Immature natural killer cell (primary cell): ENCODE measurements at places on chromosomes 4 and X. TPM values are rescaled to one million over a fixed set of nuclear protein-coding genes. Genes with fewer than 3 reads are reported as not detected.

The ART3 gene
- polyA plus RNA-seq: not detected

The PASD1 gene
- polyA plus RNA-seq: not detected

- no peak overlapping the region for H3K27ac ChIP-seq
- no peak overlapping the region for H3K4me3 ChIP-seq
- no peak for DNase-seq
- H3K27me3 ChIP-seq: peaks cover 3% of the 10 kb centered on the region
- no peaks in the 10 kb centered on the region for H3K36me3 ChIP-seq
Observed at GRCh38 chrX:31236231-31236630, 164.4 kb upstream of the FTHL17 start.

DNA sequence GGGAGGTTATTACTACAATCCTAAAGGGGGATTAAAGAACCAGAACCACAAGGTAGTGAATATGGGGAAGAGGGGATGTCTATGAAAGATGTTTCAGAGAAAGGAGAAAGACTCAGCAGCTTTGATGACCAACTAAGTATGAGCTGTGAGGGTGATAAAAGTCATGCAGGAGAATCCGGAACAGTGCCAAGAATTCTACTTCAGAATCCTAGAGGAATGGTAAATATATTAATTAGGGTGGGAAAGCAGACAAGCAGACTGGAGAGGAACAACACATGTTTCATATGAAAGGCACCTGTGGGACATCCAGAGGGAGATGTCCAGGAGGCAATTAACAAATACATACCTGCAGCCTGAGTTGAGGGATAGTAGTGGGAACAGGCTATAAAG lies 642.2 kb upstream of the DIPK2B start:
- no peak for DNase-seq
- H3K4me1 ChIP-seq: peaks cover 2% of the 10 kb centered on the region
- H3K27me3 ChIP-seq: peaks cover 2% of the 10 kb centered on the region
- no peak overlapping the region for H3K27ac ChIP-seq
- H3K36me3 ChIP-seq: no peaks in the 10 kb centered on the region
- H3K4me3 ChIP-seq: no peak overlapping the region

DNA sequence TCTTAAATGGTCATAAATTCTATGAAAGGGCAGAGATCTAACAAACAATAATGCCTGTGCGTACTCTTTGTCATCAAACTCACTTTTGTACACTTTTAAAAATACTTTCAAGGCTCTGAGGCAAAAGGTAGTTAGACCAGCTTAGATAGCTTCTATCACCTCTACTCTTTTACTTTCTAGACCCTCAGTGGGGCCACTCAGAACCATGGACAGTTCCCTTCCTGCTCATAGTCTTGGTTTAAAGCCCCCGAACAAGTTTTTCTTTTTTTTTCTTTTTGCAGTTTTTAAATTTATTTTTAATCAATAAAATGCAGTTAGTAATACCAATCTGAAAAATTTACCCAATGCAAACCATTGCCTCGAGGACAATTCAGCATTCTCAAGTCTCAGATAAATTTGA lies 460.5 kb upstream of the CNKSR2 start:
- no peaks in the 10 kb centered on the region for H3K36me3 ChIP-seq
- no peak overlapping the region for H3K4me3 ChIP-seq
- no peaks in the 10 kb centered on the region for H3K4me1 ChIP-seq
- H3K27ac ChIP-seq: no peak overlapping the region

The DMP1 gene
- polyA plus RNA-seq: not detected

DNA sequence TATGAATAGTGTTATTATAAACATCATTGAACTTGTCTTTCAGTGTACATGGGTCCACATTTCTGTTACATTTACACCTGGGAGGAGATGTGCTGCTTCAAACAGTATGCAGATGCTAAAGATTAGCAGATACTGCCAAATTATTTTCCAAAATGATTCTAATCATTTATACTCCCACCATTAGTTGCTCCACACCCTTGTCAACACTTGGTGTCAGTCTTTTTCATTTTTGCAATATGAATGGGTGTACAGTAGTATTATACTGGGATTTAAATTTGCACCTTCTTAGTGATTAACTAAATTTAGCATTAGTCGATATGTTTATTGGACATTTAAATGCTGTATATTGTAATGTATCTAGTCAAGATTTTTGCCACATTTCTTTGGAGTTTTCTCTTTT lies 131.6 kb upstream of the GRID2 start:
- DNase-seq: no peak
- no peak overlapping the region for H3K4me3 ChIP-seq
- peaks cover 4% of the 10 kb centered on the region for H3K27me3 ChIP-seq
- H3K4me1 ChIP-seq: no peaks in the 10 kb centered on the region
- no peak overlapping the region for H3K27ac ChIP-seq
- H3K36me3 ChIP-seq: no peaks in the 10 kb centered on the region

DNA sequence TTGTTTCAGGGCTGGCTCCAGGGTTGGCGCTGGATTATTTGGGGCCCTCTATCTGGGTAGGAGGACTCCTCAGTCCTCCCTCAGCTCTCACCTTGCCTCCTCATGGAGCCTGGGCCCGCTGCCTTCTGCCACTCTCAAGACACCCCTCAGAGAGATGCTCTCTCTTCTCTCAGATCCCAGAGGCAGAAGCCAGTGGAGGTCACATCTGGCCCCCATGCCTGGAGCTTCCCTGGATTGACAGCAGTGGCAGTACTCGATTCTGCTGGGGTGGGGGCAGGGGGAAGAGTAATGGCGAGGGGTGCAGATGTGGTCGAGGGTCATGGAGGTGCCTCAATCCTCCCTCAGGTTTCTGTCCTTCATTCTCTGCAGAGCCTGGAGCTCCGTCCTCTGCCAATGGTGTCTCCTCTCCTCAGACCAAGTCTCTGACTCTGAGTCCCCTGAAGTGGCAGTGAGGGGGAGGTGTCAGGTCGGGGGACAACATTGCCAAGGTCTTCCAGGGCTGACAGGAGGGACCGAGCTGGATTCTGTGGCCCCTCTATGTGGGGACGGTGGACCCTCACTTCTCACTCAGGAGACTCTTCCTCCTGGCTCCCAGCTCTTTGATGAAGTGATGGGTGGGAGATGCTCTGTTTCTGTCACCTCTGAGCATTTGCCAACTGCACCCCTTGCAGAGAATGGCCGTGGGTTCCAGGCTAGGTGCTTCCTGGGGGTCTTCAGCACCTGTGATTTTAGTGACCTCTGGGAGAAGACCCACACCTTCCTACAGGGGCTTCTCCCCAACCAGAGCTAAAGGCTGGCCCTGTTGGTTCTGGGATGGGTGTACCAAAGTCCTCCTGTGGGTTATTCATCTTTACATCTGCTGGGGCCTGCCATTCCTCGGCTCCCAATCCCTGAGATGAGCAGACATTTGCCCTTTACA lies 10.9 kb upstream of the HSFX1 start:
- peaks cover 3% of the 10 kb centered on the region for H3K27me3 ChIP-seq
- H3K36me3 ChIP-seq: no peaks in the 10 kb centered on the region
- no peak overlapping the region for H3K27ac ChIP-seq
- H3K4me3 ChIP-seq: no peak overlapping the region
- H3K4me1 ChIP-seq: peaks cover 3% of the 10 kb centered on the region

The ZNF141 gene
- polyA plus RNA-seq: 6.2 TPM
